Upper lobe of left lung (tissue), 6 donors: ENCODE measurements at places on chromosomes 11 and 22. TPM values are rescaled to one million over a fixed set of nuclear protein-coding genes. Genes with fewer than 3 reads are reported as not detected.

DNA sequence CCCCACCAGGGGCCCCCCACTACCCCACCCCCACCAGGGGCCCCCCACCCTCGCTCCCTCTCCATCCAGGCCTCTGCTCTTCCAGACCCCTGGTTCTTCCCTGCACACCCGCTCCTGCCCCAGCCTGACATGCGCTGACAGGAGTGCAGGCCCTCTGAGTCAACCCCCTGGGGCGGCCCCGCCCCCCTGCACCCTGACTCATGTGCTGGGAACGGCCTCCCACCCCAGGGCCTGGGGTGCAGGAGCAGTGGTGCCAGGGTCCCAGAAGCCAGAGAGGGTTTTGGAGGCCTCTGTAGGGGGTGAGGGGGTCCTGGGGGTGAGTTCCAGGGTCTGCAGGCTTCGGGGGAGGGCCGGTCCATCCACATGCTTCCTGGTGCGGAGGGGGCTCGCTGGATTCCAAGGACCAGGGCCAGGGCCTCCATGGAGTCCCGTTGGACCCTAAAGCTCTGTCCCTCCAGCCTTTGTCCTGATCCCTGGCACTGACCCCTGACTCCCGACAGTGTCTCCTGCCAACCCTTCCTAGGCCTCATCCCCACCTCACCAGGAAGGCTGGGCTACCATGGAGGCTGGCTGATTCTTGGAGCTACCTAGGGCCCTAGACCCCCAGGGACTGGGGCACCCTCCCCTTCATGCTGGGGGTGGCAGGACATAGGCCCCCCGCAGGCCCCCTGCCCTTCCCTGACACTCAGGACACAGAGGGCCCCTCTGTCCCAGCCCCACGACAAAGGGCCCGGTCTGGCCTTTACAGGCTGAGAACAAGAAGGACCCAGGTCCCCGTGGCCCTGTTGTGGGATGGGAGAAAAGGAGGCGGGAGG is 583 bp upstream of the PKP3 start:
- H3K4me3 ChIP-seq: peak overlapping the region; percentile 60
- no peaks in the 10 kb centered on the region for H3K36me3 ChIP-seq
- no peak overlapping the region for H3K27ac ChIP-seq
- no peaks in the 10 kb centered on the region for H3K27me3 ChIP-seq
- DNase-seq: peak; percentile 85

DNA sequence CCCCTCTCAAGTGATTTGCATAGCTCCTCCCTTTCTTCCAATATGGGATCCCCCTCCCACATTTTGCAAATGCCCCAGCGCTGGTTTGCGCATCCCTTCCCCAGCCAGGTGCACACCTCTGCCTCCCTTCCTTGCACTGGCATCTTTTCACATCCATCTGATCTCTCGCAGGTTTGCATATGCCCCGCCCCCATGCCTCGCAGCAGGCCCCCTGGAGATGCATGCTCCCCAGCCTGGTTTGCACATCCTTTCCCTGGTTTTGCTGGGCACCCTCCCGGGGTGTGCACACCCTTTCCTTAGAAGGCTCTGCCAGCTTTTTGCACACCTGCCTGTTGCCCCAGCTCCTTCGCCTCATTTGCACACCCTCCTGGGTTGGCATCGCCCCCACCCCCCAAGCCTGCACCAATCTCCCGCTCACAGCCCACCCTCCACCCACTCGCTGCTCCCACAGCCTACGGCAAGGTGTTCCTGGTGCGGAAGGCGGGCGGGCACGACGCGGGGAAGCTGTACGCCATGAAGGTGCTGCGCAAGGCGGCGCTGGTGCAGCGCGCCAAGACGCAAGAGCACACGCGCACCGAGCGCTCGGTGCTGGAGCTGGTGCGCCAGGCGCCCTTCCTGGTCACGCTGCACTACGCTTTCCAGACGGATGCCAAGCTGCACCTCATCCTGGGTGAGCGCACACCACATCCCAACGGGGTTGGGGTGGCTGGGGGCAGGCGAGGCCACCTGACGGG is 917 bp downstream of the RPS6KA4 start:
- no peak overlapping the region for H3K27ac ChIP-seq
- no peaks in the 10 kb centered on the region for H3K27me3 ChIP-seq
- peaks cover 20% of the 10 kb centered on the region for H3K36me3 ChIP-seq

GRCh38 chr11:110093407-110094297 is 460 bp downstream of the ZC3H12C start:
- DNase-seq: peak; percentile 47
- H3K27ac ChIP-seq: peak overlapping the region; percentile 96
- H3K36me3 ChIP-seq: no peaks in the 10 kb centered on the region
- H3K4me3 ChIP-seq: peak overlapping the region; percentile 27
- H3K27me3 ChIP-seq: no peaks in the 10 kb centered on the region

DNA sequence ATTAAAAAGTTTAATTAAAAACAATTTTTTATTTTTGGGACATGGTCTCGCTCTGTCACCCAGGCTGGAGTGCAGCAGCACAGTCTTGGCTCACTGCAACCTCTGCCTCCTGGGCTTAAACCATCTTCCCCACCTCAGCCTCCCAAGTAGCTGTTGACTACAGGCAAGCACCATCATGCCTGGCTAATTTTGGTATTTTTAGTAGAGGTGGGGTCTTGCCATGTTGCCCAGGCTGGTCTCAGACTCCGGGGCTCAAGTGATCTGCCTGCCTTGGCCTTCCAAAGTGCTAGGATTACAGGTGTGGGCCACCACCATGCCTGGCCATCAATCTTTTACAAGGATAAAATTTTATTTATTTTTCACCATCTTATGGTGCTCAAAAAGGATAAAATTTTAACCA is 43.3 kb upstream of the PHOX2A start:
- no peak overlapping the region for H3K4me3 ChIP-seq
- H3K27me3 ChIP-seq: no peaks in the 10 kb centered on the region
- no peak overlapping the region for H3K27ac ChIP-seq
- DNase-seq: no peak

- H3K27me3 ChIP-seq: no peaks in the 10 kb centered on the region
- no peaks in the 10 kb centered on the region for H3K4me1 ChIP-seq
- H3K4me3 ChIP-seq: no peak overlapping the region
These were observed 230.1 kb downstream of the MIAT start for GRCh38 chr22:26887456-26887855.

DNA sequence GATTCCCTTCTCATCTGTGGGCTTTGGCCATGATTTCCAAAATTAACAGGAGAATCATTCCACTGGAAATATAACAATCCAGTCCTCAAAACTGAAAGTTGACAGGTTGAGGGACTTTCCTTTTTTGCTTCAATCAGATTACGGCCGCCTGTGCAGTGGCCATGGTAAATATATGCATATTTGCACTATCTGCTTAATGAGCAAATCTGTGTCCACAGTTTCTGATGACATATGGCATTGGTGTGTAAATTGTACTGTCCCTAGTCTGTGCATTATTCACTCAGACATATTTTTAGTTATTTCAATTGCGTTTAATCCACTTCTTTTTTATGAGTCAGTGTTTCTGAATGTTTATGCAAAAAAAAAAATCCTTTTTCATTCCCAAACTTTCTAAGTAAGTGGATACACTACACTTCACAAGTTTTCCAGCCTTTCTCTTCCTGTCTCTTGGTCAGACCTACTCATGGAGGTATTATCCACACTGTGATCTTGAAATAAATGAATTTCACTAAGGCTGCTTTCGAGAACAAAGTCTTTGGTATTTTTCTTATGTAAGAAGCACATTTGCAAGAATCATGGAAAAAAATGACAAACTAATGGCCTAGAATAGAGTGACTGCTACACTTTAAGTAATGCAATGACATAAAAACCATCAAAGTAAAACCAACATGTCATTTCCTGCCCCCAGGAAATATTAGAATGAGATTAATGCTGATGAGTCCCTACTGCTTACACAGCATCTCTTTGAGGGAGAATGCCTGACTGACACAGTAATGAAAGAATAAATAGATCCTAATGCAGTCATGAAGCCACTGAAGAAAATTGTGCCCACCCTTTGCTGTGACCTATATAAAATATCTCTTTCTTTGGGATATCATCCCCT is 76.4 kb upstream of the MTNR1B start:
- H3K36me3 ChIP-seq: no peaks in the 10 kb centered on the region
- H3K27ac ChIP-seq: no peak overlapping the region
- DNase-seq: no peak
- H3K4me1 ChIP-seq: no peaks in the 10 kb centered on the region
- no peak overlapping the region for H3K4me3 ChIP-seq
- no peaks in the 10 kb centered on the region for H3K27me3 ChIP-seq

The MRGPRX4 gene
- not detected for total RNA-seq

The SPA17 gene
- total RNA-seq: 5.7 TPM

The PLEKHA7 gene
- 87.0 TPM for total RNA-seq
